ENCODE measurements at places on chromosomes 4 and X.

DNA sequence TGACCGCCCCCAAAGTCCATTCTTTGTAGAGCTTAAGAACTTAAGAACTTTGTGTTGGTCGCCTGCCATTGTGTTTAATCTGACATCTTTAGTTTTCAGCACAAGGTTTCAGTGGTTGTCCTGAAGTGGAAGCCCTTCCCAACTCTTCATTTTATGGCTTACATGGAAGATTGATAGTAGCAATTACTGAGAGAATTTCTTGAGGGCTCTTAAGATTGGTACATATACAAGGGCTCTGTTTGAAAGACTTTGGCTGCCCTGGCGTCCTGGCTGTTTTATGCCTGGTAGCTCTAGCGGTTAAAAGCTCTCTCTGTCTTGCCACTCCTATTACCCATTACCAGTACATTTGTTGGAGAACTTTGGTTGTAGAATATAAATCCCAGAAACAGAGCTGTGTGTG, 75.0 kb downstream of the KDM6A start:
- no peak for DNase-seq

DNA sequence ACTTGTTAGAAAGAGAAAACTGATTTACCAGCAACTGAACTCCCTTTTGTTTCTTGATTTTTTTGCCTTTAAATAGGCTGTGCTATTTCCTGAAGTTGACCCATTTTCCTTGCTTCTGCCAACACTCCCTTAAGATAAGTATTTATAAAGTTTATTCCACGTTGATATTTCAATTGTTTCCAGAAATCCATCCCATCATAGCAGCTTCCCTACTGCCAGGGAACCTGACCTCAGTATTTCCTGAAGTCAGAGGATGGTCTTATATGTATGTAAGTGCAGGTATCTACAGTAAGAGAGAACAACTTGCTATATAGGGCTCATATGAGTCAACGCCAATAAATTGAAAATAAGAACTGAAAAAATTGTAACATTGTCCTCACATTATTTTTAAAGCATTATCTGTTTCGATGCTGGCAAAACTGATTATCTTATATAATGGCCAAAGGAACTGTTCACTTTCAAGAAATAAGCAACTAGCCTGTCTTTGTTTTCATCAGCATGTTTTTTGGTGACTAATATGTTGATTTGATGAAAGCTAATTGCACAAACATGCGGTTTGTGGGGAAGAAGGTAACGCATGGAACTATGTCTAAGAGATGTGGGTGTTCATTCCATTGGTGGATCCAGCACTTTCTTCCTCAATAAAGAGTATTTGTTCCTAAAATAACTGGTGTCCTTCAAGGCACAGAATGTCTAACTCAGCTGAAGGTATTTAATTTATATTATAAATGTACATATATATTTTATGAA, 4.7 kb downstream of the LIMCH1 start:
- no peak for DNase-seq

DNA sequence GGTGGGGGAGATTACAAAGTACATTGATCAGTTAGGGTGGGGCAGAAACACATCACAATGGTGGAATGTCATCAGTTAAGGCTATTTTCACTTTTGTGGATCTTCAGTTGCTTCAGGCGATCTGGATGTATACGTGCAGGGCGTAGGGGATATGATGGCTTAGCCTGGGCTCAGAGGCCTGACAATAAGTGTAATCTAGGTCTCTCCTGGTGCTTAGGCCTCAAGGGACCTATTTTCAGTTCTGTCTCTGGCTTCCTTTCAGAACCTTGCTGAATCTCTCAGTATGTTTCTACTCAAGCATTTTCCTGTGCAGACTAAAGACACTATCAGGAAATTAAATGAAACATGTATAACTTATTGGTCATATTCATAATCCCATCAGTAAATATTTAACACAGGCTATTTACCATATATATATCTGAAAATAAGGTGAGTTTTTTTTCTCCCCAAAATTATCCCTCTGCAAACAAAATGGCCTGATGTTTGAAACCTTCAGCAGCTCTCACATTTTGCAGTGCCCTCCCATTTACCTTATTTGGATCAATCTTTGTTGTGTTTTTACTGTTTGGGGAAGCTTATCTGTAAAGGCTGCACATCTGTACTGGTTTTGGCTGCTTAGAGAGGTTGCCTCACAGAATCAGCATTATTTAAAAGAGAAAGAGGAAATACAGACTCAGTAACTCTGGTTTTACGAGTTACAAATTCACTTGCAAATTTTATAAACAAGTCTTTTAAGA, 2.3 kb upstream of the ZCCHC4 start:
- DNase-seq, result no peak

DNA sequence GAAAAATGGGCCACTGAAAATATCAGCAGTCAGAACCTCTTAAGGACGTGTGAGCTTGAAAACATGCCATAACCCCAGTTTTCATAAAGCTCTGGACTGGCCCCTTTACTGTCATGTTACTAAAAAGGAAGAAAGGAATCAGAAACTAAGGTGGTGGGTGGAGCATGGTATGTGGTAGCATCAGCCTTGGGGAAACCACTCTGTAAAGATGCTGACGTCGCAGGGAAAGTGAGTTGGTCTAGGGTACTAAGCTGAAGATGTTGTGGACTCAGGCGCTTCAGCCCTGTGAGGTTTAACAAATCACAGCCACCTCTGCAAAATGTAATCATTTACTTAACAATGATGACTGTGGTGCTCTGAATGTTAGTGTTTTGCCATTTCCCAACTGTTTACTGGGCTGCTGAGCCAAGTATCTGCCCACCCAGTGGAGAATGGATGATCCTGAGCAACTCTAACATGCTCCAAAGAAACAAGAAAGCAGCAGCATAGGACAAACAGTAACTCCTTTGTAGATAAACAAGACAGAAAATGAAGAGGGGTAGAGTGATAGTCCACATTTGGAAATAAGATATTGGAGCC, 33.4 kb downstream of the C4orf54 start:
- DNase-seq, result no peak

- no peak for DNase-seq
These were observed 11.0 kb upstream of the DUSP9 start for GRCh38 chrX:153635788-153636668.

All from left hindlimb (tissue), 1 donor.